ENCODE measurements at places on chromosomes 1 and 21.

- DNase-seq: no peak
Observed at GRCh38 chr1:65393347-65393746, 27.1 kb upstream of the LEPR start.

DNA sequence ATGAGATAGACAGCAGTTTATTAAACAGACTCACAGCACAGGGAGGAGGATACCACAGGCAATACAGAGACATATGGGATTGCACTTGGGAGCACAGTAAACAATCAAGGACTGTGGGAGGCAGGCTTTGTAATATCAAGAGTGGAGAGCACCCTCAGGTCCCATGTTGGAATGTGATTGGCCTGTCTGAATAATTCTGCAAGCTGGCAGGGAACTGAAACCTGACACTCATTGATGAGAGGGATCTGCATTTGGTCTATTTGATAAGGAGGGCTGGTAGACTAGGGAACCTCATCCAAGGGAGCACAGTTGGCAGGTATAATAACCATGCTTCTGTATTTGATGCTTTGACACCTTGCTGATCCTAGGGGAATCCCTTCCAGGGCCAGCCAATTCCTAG lies 69.9 kb upstream of the PRMT6 start:
- no peak for DNase-seq

- no peak for DNase-seq
Observed at GRCh38 chr1:14065486-14065885, 365.5 kb downstream of the PRDM2 start.

DNA sequence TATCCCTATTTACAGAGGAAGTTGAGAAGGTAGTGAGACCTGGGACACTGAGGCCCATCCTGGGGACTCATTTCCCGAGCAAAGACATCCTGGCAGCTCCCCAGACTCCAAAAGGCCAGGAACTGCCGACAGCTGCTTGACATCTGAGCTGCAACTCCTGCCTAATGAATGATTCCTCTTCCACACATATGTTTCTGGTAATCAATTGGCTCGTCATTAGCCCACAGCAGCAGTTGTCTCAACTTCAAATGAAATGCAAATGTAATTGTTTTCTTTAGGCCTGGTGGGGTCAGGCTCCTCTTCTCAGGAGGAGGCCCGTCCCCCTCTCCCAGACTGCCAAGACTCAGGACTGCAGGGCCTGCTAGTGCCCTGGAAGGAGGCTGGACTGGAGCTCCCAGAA lies 61.8 kb upstream of the DISP3 start:
- no peak for DNase-seq

DNA sequence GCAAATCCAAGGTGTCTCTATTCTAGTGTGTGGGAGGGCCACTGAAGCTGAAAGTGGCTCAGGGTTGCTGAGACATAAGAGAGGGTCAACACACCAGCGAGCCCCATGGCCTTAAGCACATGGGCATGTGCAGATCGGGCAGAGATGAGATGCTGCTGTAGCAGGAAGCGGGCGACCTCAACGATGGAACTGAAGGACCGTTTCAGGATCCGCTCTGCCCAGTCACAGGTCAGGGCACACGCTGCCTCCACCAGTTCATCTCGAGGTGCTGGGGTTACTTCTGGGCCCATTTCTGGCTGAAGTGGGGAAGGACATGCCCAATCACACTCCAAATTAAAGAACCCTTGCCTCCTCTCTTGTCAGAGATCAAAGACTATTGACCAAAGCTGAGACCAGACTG lies 3.5 kb downstream of the RFX5 start:
- no peak for DNase-seq

DNA sequence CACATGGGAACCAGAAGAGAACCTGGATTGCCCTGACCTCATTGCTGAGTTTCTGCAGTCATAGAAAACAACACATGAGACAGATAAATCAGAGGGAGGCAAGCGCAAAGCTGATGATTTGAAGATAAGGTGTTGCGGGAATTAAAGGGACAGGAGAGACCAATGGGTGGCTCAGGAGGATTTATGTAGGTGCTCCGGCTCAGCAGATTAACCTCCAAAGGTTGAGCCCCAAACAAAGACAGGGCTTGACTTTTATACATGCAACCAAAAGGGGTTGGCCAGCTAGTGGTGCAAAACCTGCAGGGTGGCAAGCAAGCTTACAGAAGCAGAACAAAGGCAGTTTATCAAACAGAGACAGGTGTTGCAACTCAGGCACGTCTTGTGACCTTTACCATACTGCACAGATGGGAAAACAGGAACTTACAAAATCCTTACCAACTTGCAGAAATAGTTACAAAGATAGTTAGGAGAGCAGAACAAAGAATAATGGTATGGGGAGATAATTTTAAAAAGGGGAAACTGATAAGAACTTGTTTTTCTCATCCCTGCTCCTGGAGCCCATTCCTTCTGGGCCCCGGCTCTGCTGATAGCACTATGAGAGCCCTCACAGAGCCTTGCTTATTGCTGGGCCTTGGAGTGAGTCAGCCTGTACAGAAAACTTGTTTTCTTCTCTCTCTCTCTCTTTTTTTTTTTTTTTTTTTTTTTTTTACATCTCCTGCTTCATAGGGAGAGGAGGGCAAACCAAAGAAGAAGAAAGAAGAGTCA lies 93.6 kb downstream of the SNRPE start:
- no peak for DNase-seq

DNA sequence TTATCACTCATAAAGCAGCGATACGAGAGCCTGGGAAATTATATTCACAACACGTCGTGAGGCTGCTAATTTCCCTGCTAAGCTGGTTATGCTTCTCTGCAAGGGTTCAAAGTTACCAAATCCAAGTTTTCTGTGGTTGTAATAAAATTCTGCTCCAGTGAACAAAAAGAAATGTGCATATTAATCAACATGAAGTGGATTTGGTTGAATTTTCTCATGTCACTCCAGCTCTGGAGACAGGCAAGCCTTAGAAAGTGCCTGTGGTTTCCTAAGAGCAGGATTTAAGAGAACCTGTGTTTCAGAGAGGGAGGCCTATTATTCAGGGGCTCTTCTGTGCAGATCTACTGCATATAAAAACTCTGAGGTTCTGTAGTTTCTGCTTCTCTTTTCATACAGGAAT lies 87.5 kb downstream of the WLS start:
- no peak for DNase-seq

DNA sequence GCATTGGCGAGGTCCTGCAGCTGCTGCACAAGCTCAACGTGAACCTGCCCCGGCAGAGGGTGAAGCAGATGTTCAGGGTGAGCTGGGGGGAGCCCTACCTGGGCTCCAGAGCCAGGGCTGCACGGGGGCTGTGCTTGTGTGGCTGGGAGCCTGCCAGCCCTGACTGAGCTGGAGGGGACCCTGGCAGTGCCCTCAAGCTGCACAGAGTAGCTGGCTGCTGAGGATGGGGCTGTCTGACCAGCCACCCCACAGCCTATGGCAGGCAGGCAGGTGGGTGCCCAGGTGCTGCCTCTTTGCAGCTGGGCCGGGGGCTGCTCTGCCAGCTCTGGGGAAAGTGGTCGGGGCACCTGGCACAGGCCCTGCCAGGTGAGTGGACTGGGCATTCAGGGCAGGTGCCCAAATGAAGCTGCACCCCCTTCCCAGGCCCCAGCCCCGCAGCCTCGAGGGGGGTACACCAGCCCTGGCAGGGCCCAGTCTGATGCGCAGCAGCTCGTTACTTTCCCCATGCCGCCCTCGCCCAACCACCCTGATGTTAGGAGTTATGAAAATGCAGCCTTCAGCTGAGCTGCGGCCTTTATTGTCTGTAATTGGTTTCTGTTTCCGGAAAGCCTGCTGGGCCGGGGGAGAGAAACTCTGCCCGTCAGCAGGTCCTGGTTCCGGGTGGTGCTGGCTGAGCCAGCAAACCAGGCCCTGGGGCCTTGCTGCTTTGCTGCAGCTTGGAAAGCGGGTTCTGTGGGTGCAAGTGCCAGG lies 4.3 kb downstream of the PLCH2 start:
- DNase-seq: no peak

GRCh38 chr1:115192200-115192767 lies 103.0 kb upstream of the TSPAN2 start:
- DNase-seq: no peak

GRCh38 chr1:175262621-175263020 lies 70.0 kb upstream of the KIAA0040 start:
- DNase-seq: no peak

DNA sequence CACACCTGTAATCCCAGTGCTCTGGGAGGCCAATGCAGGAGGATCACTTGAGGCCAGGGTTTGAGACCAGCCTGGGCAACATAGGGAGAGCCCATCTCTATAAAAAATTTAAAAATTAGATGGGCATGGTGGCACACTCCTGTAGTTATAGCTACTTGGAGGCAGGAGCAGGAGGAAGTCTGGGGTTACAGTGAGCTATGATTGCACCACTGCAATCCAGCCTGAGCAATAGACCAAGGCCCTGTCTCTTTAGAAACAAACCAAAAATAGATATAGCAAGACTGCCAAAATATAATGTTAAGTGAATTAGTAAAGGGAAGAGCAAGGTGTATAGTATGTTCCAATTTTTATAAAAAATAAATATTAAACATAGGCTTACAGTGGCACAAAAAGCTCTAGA lies 28.8 kb downstream of the PLEKHO1 start:
- DNase-seq: no peak

DNA sequence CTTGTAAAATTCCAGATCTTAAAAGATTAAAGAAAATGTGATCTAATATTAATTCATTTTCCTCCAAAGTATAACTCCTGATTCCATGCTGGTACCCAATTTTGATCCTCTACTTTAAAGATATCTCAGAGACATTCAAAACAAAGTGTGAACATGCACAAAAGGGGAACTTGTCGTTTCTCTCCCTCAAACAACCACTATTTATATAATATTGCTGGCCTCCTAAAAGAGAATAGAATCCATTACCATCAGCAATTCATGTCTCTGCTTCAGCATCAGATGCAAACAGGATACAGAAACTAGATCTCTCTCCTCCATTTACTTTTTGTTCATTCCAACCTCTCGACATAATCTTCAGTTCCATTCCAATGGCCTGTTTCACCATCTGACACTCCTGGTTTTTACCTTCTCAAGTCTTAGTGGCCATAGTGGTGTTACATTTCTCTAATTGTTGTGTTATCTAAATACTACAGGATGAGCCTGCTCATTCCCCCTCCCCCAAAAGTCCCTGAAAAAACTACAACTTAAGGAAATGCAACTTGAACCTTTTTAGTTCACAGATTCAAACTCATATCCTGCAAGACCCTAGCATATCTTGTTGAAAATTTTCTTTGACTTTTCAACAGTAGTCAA lies 4.1 kb downstream of the NRIP1 start:
- DNase-seq: no peak

DNA sequence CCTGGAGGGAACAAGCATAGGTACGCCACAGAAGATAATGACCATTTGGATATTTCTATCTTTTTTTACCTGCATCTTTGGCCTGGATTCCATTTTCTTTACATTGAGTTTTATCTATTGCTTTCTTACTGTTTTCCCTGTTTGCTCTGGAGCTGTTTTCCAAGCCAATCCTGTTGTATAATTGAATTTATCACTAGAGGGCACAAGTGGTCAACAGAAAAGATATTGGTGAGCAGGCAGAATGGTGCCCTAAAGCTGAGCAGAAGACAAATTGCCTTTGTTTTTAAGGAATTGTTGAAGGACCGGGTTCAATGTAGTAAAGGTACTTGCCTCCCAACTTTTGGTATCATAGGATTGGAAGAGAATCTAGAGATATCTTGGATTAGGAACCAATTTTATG lies 152.8 kb downstream of the PPP1R12B start:
- DNase-seq: no peak

DNA sequence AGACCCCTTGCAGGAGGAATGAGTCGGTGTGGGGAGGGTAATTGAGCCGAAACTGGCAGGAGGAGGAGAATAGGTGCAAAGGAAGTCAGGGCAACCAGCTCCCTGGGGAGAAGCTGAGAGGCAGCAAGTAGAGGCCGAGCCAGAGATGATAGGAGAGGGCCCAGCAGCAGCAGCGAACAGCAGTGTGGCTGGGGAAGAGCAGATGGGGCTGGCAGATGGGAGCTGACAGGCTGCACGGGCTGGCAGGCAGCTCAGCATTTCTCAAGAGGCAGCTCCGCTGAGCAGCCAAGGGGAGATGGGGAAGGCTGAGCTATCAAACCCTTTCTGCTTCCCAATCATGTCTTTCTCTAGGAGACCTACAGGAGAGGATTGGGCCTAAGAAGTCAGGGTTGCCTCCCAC lies 158.2 kb downstream of the TRIM33 start:
- DNase-seq: no peak

GRCh38 chr21:36350282-36350910 lies 30.4 kb downstream of the MORC3 start:
- no peak for DNase-seq

GRCh38 chr1:70542856-70543255 lies 131.8 kb downstream of the CTH start:
- no peak for DNase-seq

GRCh38 chr1:201288765-201289164 lies 5.5 kb downstream of the PKP1 start:
- no peak for DNase-seq

- DNase-seq: no peak
Observed at GRCh38 chr1:153415850-153416570, at the start of gene S100A7A. S100A7A (plus strand) TSS chr1:153416520; CDS start chr1:153418083, 1,563 bp downstream.

GRCh38 chr1:82819234-82819633 lies 1018.5 kb downstream of the ADGRL2 start:
- DNase-seq: no peak

DNA sequence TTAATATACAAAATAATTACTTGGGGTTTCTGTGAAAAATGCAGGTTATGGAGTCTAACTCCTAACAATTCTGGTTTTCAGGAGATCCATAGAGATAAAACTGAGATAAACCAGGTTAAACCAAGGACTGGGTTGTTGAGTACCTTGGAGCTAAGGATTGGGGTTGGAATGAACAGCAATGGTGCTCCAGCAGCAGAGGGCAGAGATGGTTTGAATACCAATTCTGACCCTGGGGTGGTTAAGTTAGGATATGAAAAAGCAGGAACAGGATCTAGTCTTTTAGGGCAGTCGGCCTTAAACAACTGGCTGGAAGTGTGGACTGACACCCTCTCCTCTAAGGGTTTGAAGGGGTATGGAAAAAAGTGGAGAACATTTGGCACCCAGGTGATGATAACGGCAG lies 53.0 kb downstream of the UROD start:
- DNase-seq: no peak

- DNase-seq: no peak
Observed at GRCh38 chr1:154626456-154627256, 18.7 kb upstream of the ADAR start.

- DNase-seq: no peak
Observed at GRCh38 chr1:86114236-86114635, 42.3 kb downstream of the COL24A1 start.

DNA sequence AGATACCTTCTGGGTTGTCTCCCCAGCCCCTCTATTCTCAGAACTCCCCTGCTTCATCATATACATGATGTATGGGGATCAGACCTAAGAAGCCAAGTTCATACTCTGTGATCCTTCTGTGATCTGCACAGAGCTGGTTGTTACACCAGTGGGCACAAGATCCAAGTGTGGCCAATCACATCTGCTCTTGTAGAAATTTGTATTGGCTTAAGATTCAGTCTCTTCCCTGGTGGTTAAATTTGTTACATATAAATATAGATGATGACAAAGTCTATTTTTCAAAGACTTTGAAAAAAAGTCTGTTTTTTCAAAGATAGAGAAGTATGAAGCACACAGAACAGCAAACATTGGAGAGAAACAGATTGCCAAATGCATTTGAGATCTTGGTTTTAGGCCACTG lies 135.8 kb upstream of the FGGY start:
- DNase-seq: no peak

GRCh38 chr1:7967196-7967595 lies 5.7 kb downstream of the PARK7 start:
- no peak for DNase-seq
